ENCODE measurements at places on chromosomes 4 and X. TPM values are rescaled to one million over a fixed set of nuclear protein-coding genes. Genes with fewer than 3 reads are reported as not detected.
A peak's percentile ranks its signal among the peaks of the same experiment; 100 is the strongest.

DNA sequence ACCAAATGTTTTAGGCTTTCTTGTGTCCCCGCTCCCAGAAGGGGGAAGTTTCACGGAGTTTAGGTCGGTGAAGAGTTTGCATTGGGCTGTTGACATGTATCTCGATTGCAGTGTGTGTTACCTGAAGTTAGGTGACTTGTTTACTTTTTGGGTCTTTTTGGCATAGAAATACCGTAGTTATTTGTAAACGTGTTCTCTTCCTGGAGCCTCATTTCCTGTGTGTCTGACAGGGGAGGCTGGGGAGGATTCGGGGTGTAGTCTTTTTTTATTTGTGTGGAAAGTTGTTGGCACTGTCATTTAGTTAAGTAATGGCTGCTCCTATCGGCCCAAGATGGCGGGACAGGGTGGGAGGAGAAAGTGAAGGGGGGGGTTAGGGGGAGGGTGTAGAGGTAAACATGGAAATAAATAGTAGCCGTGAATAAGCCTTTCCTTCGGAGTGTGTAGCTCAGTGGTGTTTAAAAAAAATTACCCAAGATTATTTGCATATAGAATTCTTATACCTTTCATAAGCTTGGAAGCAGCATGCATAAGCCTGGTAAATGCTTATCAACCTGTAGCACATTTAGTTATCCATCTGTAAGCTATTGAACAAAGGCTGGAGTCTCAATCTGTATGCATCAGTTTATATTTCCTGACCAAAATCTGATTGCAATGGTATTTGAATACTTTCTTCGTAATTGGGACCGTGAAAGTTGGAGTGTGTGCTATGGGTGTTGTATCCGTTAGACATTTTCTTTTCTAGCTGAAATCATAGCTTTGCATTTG lies 1.6 kb downstream of the KDM6A start:
- H3K27ac ChIP-seq, result peak overlapping the region; percentile 99
- H3K27me3 ChIP-seq, result no peaks in the 10 kb centered on the region
- no peak for DNase-seq
- peak overlapping the region; percentile 96 for H3K4me3 ChIP-seq
- peaks cover 5% of the 10 kb centered on the region for H3K36me3 ChIP-seq

GRCh38 chrX:150377005-150377404 lies 13.9 kb downstream of the MAMLD1 start:
- H3K4me1 ChIP-seq, result no peaks in the 10 kb centered on the region
- H3K27me3 ChIP-seq, result no peaks in the 10 kb centered on the region
- H3K27ac ChIP-seq, result no peak overlapping the region
- DNase-seq, result no peak
- peaks cover under 1% of the 10 kb centered on the region for H3K36me3 ChIP-seq
- no peak overlapping the region for H3K4me3 ChIP-seq

GRCh38 chrX:29348288-29348687 lies 761.0 kb downstream of the IL1RAPL1 start:
- no peaks in the 10 kb centered on the region for H3K36me3 ChIP-seq
- H3K4me1 ChIP-seq, result no peaks in the 10 kb centered on the region
- DNase-seq, result no peak
- peaks cover 3% of the 10 kb centered on the region for H3K27me3 ChIP-seq
- H3K27ac ChIP-seq, result no peak overlapping the region

GRCh38 chr4:25367004-25367621 lies 9.9 kb upstream of the ANAPC4 start:
- H3K27ac ChIP-seq, result no peak overlapping the region
- no peak overlapping the region for H3K4me3 ChIP-seq
- H3K27me3 ChIP-seq, result no peaks in the 10 kb centered on the region
- peaks cover 26% of the 10 kb centered on the region for H3K4me1 ChIP-seq
- H3K36me3 ChIP-seq, result no peaks in the 10 kb centered on the region
- DNase-seq, result no peak

- H3K4me3 ChIP-seq, result no peak overlapping the region
- no peaks in the 10 kb centered on the region for H3K4me1 ChIP-seq
- H3K27me3 ChIP-seq, result no peaks in the 10 kb centered on the region
- H3K36me3 ChIP-seq, result no peaks in the 10 kb centered on the region
- no peak overlapping the region for H3K27ac ChIP-seq
These were observed 674.1 kb downstream of the RAPGEF2 start for GRCh38 chr4:159776961-159777360.

Gene NCAPG
- 22.0 TPM for total RNA-seq

Gene ABLIM2
- 7.5 TPM for total RNA-seq

All from progenitor cell of endocrine pancreas (in vitro differentiated cells).